ENCODE measurements at places on chromosomes 2 and 18.

- no peak for DNase-seq
Measured at GRCh38 chr2:143550500-143550899, 421.3 kb downstream of the ARHGAP15 start.

DNA sequence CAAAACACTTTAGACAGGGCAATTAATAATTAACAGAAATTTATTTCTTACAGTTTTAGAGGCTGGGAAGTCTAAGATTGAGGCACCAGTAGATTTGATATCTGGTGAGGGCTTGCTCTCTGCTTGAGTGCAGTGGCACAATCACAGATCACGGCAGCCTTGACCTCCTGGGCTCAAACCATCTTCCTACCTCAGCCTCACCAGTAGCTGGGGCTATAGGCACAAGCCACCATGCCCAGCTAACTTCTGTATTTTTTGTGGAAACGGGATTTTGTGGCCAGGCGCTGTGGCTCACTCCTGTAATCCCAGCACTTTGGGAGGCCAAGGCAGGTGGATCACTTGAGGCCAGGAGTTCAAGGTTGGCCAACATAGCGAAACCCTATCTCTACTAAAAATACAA, 29.0 kb upstream of the ACVR1 start:
- DNase-seq = no peak

DNA sequence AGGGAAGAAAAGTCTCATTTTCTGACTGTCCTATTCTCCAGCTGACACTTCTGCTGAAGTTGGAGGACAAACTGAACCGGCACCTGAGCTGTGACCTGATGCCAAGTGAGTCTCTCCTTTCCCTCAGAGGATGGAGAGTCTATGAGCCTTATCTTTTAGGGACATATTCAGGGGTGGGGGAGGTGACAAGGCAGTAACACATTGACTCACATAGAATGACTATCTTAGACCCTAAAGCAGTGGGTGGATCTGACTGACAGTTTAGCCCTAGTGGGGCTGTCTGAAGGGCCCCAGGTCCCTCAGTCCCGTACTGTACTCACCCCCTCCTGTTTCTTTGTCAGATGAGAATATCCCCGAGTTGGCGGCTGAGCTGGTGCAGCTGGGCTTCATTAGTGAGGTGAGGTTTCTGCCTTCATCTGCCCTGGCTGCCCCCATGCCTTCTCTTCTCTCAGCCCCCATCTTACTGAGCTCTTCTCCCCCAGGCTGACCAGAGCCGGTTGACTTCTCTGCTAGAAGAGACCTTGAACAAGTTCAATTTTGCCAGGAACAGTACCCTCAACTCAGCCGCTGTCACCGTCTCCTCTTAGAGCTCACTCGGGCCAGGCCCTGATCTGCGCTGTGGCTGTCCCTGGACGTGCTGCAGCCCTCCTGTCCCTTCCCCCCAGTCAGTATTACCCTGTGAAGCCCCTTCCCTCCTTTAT, 805 bp upstream of the KRTCAP3 start:
- no peak for DNase-seq

- no peak for DNase-seq
Measured at GRCh38 chr2:96636551-96637171, 1.5 kb downstream of the KANSL3 start.

DNA sequence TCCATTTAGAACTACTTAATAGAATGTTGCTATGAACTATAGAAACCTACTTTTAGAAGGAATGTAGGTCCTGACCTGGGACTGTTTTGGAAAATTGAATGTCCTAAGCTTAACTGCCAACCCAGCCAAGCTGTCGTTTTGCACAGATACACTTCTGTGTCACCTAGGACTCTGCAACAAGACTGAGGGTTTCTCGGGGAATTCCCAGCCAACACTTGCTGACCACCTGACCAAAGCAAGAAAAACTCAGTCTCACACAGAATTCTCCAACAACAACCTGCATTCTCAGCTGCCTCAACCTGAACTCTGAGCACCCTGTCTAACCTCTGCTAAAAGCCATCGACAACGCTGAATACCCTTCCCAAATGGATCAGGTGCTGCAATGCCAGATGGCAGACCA, 128.2 kb downstream of the SS18 start:
- DNase-seq = no peak

- DNase-seq = no peak
Measured at GRCh38 chr2:33241581-33241980, 234.9 kb upstream of the RASGRP3 start.

GRCh38 chr2:199814101-199814816, 36.7 kb downstream of the FTCDNL1 start:
- DNase-seq = no peak

GRCh38 chr2:98634406-98635092, 26.2 kb downstream of the UNC50 start:
- peak; percentile 53 for DNase-seq

DNA sequence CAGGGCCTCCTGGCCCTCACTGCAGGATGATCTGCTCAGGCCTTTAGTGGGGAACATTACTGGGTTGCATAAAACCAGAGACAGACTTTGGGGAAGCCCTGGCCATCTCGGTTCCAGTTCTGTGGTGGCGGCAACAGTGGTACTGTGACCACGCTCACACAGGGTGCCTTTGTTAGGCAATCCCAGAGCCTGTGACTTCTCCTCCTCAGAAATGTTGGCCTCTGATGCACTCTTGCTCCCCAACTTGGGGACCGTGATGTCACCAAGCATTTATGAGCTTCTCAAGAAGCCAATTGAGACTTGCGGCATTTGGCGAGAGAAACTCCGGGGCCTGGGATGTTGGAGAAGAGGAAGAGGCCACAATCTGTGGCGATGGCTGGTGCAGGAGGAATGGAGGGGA, 80.9 kb upstream of the PKDCC start:
- DNase-seq = no peak

GRCh38 chr2:144996225-144996795, 476.4 kb upstream of the ZEB2 start:
- no peak for DNase-seq

DNA sequence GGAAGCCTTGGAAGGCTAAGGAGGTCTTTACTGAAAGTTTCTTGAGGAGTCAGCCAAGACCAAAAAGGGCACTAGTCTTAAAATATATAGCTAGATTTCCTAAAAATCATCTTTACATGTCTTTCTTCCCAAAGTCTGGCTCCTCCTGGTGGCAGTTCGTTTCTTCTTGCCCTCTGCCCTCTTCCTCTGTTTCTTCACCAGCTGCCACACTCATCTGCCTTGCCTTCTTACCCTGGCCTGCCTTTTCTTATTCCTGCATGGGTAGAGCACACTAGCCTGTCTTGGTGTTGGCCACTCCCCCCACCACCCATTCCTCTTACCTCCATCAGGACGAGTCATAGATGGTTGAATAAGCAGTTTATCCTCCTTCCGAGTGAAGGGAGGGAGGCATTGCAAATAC, 129.8 kb downstream of the RAPGEF4 start:
- no peak for DNase-seq

DNA sequence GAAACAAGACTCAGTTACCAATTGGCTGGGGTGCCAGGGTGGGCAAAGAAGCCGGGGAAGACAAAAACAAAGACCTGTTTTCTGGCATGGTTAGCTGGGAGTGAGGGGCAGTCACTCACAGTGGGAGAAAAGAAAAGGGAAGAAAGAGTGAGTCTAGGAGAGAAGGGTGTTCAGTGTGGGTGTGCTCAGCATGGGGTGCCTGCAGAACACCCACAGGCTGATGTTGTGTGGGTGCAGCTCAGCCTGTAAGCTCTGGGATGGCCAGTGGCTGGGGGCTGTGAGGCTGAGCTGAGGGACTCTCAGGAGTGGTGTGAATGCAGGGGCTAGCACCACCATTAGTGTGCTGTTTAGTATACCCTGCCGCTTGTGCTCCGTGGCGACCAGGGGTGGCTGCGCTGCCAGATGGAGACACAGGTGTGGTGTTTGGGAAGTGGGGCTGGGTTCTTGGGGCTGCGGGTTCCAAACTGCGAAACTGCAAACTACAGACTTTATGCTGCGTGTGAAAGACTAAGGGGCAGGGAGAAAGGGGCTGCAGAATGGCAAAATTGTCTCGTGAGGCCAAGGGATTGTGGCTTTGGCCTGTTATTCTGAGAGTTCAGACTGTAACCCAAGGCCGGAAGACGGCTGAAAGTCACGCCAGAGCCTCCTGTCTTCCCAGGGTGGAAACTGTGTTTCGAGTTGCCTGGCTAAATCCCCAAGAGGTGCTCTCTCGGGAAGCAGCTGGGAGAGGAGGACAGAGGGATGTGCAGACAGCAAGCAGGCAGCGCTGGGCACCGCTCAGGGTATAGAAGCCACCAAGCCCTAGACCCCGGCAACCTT, 156.3 kb downstream of the TTC32 start:
- DNase-seq = no peak

GRCh38 chr2:479031-479430, 191.1 kb upstream of the ALKAL2 start:
- no peak for DNase-seq

- DNase-seq = no peak
Measured at GRCh38 chr2:112480530-112481049, 1.4 kb upstream of the TTL start.

- DNase-seq = no peak
Measured at GRCh38 chr2:24106786-24107185, 16.3 kb downstream of the PFN4 start.

- no peak for DNase-seq
Measured at GRCh38 chr2:84927275-84927627, 21.8 kb downstream of the TMSB10 start.

GRCh38 chr2:47654790-47655562, 128.0 kb upstream of the MSH6 start:
- DNase-seq = no peak
